ENCODE measurements at places on chromosomes 16 and 17.

DNA sequence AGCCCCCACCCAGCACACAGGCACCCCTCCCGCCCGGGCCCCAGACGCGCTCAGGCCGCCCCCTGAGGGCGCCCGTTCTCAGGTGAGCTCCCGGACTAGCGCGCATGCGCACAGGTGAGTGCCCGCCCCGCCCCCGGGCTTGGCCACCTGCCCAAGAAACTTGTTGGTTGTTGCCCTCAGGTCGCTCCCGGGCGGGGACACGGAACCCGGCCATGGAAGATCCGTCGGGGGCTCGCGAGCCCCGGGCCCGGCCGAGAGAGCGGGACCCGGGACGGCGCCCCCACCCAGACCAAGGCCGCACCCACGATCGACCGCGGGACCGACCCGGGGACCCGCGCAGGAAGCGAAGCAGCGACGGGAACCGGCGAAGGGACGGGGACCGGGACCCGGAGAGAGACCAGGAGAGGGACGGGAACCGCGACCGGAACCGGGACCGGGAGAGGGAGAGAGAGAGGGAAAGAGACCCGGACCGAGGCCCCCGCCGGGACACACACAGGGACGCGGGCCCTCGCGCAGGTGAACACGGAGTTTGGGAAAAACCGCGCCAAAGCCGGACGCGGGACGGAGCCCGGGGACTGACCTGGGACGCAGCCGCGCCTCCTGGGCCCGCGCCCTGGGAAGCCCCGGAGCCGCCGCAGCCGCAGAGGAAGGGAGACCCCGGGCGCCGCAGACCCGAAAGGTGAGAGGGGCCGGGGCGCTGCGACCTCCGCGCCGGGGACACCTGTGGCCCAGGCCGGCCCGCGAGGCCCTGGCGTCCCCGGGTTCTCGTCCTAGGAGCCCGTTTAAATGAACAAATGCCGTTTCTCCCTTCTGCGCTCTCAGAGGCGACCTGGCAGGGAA is at the start of gene MARVELD3:
MARVELD3 (plus strand) TSS at position 167 of the 840 bp plus-strand sequence; CDS start at position 213, 46 bp downstream.
- DNase-seq = peak; percentile 76

- DNase-seq = peak; percentile 18
Observed at GRCh38 chr16:12965274-12965804, 63.9 kb downstream of the SHISA9 start.

DNA sequence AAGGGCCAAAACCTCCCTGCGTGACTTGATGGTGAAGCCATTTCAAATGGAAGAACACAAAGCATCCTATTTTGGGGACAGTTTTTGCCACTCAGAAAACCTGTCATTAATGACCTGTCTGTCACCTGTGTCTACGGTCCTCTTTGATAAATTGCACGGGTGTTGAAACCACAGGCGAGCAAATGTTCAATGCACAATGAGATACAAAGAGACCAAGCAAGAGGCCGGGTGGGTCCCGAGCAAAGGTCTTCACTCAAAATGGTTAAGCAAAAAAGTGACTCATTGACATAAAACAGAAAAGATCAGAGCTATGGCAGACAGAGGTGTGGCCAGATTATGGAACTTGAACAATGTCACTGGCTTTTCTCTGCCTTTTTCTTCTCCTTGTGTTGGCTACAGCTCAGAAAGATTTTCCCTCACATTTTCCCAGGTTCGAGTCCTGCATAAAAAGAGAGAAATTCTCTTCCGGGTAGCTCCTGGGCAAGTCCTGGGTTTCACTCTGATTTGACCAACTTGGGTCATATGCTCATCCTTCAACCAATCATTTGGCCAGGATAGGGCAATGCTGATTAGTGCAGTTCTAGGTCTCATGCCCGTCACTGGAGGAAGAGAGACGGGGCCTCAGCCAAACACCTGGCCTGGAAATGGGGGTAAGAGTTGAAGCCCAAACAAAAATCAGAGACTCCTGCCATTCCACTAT is 92.2 kb downstream of the CMC2 start:
- DNase-seq = no peak

DNA sequence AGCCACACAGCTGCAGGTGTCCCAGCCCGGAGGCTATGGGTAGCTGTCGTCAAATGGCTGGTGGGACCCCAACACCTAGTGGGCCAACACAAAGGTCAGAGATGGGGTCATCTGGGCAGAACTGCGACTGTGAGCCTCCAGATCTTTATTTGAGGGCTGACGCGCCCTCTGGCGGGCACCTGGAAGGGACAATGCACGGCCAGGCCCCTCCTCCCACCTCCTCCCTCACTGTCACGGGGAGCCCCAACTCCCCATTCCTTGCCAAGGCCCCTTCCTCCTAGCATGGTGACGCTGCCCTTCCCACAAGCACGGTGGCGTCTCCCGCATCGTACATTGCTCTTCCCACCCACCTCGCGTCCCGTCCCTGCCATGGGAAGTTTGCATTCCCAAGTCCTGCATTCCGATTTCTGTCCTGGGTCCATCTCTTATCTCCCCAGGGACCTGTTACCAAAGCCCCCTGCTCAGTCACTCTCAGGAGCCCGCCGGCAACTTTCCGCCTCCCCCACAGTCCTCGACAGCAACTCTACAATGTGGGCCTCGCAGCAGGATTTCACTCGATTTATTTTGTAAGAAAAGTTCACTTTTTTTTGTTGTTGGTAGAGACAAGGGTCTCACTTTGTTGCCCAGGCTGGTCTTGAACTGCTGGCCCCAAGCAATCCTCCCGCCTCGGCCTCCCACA is 1.0 kb downstream of the TLE7 start:
- DNase-seq = no peak

GRCh38 chr16:79601092-79601930 is 774 bp upstream of the MAF start:
- peak; percentile 37 for DNase-seq

DNA sequence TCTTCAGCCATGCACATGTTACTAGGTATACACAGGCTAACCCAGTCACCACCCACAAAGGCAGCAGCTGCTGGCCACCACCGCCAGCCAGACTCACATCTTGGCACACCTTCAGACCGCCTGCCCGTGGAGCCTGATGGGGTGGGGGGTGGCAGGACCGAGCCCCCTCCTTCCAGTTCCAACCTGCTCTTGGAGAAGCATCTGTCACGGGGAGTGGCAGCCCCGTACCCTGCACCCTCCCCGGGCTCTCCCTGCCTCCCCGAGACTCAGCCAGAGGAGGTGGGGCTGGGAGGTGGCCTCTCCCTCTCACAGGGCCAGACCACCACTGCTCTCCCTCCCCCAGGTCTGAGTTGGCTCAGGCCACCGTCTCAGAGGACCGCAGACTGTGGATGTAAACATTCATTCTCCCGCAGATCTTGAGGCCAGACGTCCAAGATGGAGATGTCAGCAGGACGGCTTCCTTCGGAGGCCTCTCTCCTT is 11.3 kb upstream of the RBFOX3 start:
- no peak for DNase-seq

- no peak for DNase-seq
Observed at GRCh38 chr17:27810211-27810901, 10.0 kb upstream of the NOS2 start.

DNA sequence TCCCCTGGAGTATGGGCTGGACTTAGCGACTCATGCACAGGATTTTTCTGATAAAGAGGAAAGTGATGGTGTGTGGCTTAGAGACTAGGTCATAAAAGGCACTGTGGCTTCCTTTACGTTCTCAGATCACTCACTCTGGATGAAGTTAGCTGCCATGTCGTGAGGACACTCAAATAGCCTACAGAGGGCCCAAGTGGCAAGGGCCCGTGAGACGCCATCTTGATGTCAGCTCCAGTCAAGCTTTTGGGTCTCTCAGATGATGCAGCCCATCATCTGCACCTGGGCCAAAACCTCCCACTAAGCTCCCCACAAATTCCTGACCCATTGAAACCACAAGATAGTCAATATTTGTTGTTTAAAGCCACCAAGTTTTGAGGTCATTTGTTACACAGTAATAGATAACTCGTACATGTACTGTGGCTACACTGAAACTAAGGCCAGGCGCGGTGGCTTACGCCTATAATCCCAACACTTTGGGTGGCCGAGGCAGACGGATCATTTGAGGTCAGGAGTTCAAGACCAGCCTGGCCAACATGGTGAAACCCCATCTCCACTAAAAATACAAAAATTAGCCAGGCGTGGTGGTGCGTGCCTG is 14.7 kb downstream of the ST6GALNAC2 start:
- DNase-seq = no peak

GRCh38 chr17:31289790-31290189 is 7.2 kb downstream of the OMG start:
- peak; percentile 26 for DNase-seq

DNA sequence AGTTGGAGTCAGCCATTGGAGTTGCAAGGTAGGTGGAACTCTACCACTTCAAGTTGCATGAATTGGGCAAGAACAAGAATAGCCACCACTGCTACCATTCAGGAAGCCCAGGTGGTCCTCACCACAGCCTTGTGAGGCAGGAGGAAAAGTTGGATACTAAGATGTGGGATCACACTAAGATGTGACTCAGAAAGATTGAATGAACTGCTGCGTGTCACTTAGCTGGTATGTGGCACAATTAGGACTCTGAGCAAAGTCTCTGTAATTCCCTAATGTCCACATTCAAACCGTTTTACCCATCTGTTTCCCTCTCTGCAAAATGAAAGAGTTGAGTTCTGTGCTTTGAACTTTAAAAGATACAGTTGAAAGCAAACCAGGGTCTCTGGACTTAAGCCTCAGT is 44.7 kb upstream of the HS3ST3A1 start:
- no peak for DNase-seq
